ENCODE measurements at places on chromosomes 2 and 18.
A peak's percentile ranks its signal among the peaks of the same experiment; 100 is the strongest.

DNA sequence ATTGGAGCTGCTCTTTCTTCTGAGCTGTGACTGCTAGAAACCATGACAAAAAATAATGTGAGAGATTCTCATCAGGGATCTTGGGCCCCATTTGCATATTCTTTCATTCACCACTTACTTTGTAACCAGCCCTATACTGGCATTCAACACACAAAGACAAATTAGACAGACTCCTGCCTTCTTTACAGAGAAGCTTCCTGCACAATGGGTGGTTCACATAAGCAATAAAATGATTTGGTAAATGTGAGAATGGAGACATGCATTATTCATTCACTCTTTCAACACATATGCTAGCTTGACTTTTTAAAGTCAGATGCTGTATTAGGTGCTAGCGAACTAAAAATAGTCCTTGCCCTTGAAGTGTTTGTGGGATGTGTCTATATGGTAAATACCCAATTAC is 174.4 kb downstream of the NCKAP5 start:
- no peak for DNase-seq

GRCh38 chr2:231800493-231801091 is 14.3 kb downstream of the COPS7B start:
- DNase-seq, result peak; percentile 17

DNA sequence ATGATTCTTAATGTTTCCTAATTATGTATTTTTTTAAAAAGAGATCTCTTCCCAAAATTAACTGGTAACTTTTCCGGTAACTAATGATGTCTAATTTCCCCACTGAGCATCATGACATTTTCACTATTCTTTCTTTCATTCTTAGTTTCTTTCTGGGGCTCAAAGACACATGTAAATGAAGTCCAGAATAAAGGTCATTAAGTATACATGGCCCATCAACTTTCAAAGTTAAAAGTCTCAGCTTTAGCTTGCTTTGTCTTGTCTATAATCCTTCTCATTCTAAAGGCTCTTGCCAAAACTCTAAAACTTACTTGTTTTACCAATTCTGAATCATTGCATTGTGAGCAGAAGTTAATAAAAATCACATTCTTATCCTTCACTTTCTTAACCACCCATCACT is 53.6 kb downstream of the ASXL2 start:
- no peak for DNase-seq

DNA sequence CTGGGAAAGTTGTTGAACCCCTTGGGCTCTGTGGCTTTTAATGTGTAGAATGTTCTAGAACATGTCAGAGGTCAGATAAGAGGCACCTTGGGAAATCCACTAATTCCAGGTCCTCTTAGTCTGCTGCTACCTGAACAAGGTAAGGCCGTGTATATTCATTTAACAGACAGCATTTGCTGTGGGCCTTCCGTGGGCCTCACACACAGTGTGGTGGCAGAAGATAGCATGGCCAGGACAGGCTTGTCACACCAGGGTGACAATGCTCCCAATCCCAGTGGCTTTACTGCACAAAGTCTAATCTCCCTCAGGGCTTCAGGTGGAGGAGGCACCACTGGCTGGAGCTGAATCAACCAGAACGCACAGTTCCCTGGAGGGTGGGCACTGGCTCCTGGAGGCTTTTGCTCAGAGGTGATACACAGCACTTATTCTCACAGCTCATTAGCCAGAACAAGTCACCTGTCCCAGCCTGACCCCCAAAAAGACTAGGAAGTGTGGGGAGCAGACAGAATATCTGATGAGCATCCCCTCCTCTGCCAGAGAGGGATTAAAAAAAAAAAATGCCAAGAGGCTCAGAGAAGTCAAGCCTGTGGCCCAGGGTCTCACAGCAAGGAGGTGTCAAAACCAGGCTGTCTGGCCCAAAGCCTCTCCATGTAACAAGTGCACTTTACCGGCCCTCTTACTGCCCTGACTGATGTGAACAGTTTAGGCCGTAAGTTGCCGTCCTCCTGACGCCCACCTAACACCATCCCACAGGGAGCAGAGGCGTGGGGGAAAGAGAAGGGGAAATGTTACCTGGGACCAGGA is 216.9 kb upstream of the RAB6C start:
- no peak for DNase-seq

DNA sequence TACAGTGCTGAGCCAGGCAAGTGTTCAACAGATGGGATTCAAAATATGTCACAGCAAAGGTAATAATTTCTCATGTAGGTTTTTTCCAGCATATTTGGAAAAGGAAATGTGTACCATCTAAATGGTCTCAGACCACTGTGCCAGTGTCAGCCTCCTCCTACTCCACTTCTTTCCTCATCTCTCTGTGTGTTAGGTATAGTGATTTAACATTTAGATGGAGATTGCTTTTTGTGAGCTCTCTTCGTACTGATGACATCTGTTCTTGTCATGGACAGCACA is 80.9 kb upstream of the TSPYL6 start:
- DNase-seq, result no peak

GRCh38 chr18:49030138-49030537 is 79.4 kb upstream of the SMAD7 start:
- DNase-seq, result no peak

DNA sequence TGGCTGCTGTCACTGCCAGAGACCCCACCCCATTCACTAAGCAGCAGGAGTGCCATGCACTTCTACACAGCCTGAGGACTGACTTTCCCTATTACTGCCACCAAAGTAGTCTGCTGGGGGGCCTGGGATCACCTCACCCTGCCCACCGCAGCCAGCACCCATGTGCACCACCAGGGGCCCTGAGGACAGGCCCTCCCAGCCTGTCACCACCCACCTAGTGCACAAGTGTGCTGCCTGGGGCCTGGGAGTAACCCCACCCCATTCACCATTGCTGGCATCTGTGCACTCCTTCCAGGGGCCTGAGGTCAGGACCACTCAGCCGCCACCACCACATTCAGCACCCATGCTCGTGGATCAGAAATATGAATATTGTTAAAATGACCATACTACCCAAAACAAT is 247.8 kb upstream of the NCKAP5 start:
- DNase-seq, result no peak

DNA sequence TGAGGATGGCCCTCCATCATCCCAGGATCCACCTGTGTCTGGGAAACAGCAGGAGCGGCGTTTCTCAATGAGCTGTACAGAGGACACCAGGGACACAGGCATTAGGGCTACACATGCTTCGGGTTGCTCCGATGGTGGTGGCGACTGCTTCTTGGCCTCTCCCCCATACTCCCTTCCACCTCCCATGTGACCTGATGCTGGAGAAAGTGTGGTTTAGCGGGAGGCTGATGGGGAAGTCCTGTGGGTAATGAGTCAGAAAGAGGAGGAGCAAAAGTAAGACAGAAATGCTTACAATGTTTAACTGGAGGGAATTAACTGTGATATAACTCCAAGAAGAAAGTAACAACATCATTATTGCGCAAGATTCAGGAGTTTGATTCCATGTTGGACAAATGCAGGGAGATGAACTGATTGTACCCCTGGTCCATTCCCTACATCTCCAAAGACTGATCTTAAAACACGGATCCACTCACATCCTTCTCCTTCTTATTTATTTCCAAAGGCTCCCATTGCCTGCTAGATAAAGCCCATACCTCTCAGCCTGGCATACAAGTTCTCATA is 186.6 kb downstream of the NRP2 start:
- no peak for DNase-seq

- DNase-seq, result no peak
These were observed 23.8 kb downstream of the EML4 start for GRCh38 chr2:42192652-42193566.

- no peak for DNase-seq
These were observed 347.0 kb downstream of the KIAA1328 start for GRCh38 chr18:37175727-37176620.

DNA sequence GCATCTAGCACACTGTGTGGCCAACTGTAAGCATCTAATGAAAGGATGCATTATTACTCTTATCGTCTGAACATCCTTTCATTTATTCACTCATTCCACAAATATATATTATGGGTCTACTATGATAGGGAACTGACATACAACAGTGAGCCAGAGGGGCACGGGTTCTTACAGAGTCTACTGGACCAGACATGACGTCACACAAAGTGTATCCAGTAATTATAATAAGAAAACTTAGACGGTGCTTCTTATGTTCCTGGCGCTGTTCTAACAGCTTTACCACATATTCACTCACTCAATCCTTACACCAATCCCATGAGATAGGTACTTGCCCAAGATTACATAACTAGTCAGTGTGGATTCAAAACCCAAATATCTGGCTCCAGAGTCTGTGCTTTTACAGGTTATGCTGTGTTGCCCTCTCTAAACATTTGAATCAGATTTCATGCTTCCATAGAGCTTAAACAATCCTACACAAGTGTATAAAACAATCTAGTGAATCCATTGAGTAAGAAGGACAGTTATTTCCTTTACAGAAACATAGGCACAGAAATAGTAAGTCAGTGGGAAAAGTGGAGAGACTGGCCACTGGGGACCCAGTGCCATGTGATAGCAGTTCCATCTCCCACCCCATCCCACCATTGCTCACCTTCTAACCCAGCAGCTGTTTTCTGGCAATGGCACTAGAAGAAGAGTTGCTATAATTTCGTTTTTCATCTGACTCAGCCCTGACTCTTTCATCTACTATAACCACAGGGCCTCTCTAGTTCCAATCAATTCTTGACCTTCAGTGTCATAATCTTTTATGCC is 24.2 kb upstream of the ARL5A start:
- DNase-seq, result no peak

DNA sequence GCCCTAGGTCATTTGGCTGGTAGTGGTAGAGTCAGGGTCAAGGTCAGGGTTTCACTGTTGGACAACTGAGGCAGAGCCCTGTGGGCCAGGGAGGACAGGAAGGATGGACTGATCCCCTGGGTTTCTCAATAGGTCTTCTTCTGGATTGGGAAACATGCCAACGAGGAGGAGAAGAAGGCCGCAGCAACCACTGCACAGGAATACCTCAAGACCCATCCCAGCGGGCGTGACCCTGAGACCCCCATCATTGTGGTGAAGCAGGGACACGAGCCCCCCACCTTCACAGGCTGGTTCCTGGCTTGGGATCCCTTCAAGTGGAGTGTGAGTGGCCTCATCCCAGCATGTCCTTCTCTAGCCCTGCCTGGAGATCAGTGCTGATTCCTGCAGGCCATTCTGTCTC is 18.1 kb downstream of the VIL1 start:
- DNase-seq, result no peak

- no peak for DNase-seq
These were observed 194.9 kb upstream of the HDAC4 start for GRCh38 chr2:239595726-239596125.

DNA sequence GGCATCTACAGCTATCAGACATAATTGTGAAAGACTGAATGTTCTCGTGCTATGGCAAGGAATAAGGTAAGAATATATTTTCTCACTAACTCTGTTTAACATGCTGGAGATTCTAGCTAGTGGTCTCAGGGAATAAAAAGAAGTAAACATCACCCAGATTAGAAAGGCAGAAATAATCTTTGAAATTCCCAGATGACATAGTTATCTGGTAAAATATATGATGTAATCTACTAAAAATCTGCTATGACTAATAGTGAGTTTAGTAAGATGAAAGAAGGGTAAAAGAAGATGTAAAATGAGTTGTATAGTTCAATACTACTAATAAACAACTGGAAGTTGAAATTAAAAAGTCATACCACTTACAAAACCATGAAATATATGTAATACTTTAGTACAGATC is 134.2 kb downstream of the DSC3 start:
- no peak for DNase-seq

GRCh38 chr2:234249873-234250272 is 199.4 kb downstream of the SPP2 start:
- DNase-seq, result no peak

DNA sequence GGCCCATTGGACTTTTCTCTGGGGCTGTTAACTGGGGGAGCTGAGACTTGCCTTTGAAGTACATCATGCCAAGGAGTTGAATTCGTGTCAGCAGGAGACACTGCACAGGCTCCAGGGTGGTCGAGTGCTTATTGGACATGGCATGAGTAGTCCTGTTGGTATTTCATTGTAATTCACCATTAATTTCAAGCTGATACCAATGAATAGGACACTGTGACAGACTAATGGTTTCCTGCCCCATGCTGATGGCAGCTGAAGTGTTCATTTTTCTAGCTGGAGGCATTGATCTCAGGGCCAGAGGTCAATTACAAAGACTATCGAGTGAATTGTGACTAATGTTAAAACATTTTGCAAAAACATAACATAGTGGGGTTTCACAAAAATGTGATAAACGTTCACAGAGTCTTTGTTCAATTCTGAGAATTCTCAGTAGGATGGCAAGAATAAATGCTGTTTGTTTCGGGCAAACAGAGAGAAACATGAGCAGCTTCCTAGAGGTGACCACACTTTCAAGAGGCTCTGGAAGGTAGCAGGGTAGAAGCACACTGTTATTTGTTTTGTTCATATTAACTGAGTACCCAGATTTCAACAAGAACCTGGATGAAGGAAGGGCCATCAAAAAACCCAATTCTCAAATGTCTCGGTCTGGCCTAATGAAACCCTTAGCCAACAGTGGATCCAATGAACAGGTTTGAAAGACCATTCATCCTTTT is 90.6 kb upstream of the ARL4C start:
- no peak for DNase-seq

GRCh38 chr2:132420816-132421805 is 4.5 kb downstream of the GPR39 start:
- no peak for DNase-seq

GRCh38 chr2:146978577-146979555 is 866.0 kb upstream of the ACVR2A start:
- no peak for DNase-seq

All from effector CD4-positive, alpha-beta T cell (primary cell).